ENCODE measurements at places on chromosomes 13 and 19.
A peak's percentile ranks its signal among the peaks of the same experiment; 100 is the strongest.

DNA sequence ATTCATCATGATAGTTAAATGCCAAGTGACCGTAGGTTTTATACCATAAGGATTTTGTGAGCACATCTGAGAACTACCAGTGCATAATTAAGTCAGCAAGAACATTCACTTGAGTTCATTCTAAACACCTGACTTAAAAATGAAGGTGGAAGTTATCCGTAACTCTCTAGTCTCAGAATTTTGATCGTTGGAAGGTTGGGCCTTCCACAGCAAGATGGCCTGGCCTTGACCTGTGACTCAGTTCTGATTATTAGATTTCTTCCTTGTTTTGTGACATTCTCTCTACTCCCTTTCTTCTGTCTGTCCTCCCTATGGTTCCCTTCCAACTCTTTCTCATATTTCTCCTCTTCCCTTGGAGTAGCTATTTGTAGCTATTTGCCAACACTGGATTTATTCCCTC, 20.0 kb upstream of the WDFY2 start:
- no peak for DNase-seq

DNA sequence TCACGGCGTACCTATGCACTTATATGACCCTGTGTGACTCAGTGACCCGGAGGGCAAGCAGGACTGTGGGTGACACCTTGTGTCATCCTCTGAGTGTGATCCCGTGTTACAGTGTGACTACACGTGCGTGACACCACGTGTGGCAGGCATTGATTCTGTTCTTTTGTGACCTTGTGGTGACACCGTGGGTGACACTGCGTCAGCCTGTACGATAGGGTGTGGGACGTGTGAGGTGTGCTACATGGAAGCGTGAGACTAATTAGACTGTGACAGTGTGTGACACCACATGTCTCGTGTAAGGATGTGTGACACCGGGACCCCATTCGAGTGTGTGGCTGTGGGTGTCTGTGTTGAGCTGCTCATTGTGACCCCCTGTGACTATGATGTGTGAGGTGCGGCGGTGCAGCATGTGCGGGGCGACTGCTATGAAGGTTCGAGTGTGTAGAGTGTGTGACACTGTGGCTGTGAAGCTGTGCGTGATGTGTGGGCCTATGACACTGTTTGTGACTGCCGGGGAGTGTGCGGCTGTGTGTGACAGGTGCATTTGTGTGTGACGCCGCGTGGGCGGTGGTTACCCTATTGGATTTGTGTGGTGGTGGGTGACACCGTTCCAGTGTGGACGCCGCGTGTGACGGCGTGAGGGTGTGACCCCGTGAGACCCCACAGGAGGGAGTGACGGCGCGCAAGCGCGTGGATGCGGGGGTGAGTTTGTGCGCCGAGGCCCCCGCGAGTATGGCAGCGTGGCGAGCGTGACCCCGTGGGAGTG, 399 bp upstream of the SPTBN4 start:
- DNase-seq, result peak; percentile 81

- no peak for DNase-seq
Observed at GRCh38 chr19:15126131-15126910, 19.1 kb downstream of the SYDE1 start.

GRCh38 chr13:26168237-26168814, 53.8 kb downstream of the RNF6 start:
- DNase-seq, result no peak

GRCh38 chr13:90719461-90719860, 628.0 kb upstream of the MIR17HG start:
- no peak for DNase-seq

GRCh38 chr13:41065078-41065477, 3.8 kb downstream of the WBP4 start:
- no peak for DNase-seq

DNA sequence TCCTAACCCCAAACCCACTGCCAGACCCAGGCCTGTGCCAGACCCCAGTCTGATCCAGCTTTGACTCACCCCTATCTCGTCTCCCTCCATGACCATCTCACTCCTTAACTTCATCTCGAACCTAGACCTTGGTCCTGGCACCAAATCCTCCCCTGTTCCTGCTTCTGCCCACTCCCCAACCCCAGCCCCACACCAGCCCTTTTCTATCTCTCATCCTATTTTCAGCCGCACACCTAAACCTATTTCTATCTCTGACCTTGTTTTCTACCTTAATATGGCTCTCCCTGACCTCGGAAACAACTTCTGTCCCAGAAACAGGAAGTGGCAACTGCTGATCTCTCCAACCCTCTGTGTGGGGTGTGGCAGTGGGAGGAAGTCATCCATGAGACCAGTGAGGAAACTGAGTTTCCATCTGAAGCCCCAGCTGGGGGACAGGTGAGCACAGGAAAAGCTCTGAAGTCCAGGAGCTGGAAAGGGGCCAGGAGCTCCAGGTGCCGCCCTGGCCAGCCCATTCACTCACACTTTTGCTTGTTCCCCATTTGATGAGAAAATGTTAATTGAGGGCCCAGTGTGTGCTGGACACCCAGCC, 13.7 kb downstream of the PTH2 start:
- no peak for DNase-seq

DNA sequence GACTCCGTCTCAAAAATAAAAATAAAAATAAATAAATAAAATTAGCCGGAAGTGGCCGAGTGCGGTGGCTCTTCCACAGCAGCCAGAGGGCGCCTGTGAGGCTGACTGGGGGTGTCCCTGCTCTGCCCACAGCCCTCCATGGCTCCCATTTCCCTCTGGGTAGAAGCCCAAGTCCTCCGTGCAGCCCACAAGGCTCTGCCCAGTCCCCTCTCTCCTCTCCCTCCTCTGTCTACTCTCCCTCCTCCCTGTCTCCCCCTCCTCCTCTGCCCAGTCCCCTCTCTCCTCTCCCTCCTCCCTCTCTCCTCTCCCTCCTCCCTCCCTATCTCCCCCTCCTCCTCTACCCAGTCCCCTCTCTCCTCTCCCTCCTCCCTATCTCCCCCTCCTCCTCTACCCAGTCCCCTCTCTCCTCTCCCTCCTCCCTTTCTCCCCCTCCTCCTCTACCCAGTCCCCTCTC, 20.4 kb downstream of the MISP start:
- no peak for DNase-seq

GRCh38 chr19:45249261-45250033, 1.6 kb upstream of the MARK4 start:
- no peak for DNase-seq

DNA sequence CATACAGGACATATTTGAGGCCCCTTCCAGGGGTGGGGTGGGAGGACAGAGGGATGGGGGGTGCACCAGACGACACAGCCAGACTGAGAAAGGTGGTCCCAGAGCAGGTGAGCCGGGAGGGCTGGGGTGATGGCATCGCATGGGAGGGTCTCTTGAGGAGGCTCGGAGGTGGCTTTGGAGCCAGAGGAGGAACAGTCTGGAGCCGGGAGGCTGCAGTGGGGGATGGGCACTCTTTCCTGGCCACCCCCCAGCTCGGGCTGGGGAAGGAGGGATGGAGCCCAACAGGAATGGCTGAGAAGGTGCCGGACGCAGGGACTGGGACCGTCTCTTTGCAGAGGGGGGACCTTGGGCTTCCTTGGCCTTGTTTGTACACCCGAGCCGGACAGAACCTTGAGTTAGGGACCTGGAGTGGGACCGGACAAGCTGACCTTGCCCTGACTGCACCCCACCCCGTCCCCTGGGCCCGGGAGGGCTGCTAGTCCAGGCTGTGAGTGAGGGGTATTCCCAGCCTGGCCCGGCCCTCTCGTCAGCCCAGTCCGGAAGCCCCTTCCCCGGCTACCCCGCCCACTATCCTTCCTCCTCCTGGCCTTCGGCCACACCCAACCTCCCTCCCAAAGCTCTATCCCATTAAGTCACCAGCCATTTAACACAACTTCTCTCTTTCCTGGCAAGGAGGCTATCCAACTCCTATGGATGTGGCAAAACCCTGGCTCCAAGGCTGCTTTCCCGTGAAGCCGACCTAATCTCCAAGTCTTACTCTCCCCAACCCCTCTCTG, 816 bp upstream of the TBXA2R start:
- DNase-seq, result no peak

DNA sequence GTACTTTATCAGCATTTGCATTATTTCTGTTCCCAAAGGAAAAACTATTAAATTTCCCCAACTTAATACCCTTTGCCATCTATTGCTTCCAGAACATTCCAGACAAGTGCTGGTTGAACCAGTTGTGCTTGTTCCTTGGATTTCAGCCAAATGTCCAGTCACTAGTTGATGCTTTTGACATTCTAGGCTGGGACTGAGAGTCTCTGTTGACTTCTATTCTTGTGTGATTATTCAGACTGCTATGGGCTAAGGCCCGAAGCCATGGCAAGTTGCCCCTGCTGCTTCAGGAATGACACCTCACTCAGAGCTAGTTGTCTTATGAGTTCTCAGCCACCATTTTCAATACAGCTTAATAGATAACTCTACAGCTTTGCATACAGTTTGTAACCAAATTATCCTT, 458.1 kb upstream of the ARGLU1 start:
- DNase-seq, result no peak

- DNase-seq, result no peak
Observed at GRCh38 chr19:56360841-56361240, 32.5 kb downstream of the ZNF582 start.

DNA sequence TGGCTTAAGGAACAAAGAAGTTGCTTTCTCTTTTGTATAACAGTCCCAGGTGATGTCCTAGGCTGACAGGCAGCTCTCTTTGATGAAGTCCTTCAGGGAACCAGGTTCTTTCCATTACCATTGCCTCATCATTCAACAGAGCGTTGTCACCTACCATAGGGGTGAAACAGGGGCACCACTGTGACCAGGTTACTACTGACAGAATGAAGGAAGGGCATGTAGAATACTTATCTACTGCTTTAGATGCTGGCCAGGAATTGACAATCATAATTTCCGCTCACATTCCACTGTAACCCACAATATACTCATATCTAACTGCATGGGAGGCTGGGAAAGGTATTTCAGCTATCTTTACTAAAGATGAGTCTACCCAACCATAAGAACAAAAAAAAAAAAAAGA, 148.0 kb upstream of the FNDC3A start:
- DNase-seq, result no peak

GRCh38 chr19:5232798-5233505, 107.7 kb downstream of the PTPRS start:
- no peak for DNase-seq

DNA sequence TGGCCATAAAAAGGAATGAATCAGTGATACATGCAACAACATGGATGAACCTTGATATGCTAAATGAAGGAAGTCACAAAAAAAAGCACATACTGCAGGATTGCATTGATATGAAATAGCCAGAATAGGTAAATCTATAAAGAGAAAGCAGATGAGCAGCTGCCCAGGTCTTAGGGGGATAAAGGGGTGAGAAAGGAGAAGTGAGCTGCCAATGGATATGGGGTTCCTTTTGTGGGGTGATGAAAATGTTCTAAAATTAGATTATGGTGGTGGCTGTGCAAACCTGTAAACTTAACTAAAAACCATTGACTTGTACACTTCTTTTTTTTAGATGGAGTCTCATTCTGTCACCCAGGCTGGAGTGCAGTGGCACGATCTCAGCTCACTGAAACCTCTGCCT, 12.1 kb downstream of the HAS1 start:
- DNase-seq, result no peak

- DNase-seq, result no peak
Observed at GRCh38 chr19:33456845-33457220, 64.8 kb downstream of the PEPD start.

DNA sequence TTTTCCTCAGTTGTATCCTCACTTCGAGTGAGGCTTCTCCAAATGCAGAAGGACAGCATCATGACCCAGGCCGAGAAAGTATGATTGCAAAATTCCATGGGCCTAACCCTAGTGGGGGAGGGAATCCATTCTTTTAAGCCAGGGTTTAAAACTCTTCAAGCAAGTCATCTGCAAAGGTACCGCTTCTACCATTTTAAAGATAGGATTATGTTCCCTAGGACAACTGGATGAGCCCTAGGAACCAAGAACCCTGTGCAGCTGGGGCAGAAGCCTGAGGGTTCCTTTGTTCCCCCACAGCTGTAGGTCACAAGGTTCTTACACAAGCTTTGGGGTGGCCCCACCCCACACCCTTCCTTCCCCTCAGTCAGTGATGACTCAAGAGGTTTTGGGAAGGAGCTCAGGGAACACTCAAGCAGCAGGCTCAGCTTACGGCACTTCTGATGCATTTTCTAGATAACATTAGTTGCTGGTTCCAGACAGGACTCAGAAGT, 13.5 kb downstream of the ARL11 start:
- DNase-seq, result no peak

DNA sequence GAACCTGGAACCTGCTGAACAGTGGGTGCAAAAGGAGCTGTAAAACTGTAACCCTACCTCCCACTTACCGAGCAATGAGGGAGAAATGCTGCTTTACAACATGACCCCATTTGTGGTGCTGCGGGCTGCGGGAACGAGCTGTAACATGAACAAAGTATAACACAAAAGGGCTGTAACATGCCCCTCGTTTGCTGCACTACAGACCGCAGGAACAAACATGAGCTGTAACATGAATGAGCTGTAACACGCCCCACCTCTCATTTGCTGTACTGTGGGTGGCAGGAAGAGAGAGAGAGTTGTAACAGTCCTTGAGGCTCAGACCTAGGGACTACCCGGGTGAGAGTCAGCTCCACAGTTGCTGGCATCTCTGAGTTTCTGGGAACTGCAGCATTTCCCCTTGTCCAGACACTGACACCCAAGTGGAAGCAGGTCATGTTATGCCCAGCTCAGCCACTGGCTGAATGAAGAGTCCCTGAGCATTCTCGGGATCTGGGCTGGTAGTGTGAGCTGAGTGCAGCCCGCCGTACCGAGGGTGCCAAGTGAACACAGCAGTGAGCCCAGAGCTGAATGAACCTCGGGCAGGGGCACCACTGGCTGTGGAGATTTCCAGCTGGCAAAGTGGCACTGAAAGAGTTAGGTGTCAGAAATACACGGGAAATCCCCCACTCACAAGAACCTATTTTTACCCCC, 1385.3 kb upstream of the SPRY2 start:
- DNase-seq, result no peak

GRCh38 chr19:18650021-18650390, 13.2 kb downstream of the KLHL26 start:
- no peak for DNase-seq

GRCh38 chr19:39405958-39406655, 540 bp upstream of the ZFP36 start:
- peak; percentile 90 for DNase-seq

- no peak for DNase-seq
Observed at GRCh38 chr13:38321654-38322053, 28.0 kb upstream of the UFM1 start.

DNA sequence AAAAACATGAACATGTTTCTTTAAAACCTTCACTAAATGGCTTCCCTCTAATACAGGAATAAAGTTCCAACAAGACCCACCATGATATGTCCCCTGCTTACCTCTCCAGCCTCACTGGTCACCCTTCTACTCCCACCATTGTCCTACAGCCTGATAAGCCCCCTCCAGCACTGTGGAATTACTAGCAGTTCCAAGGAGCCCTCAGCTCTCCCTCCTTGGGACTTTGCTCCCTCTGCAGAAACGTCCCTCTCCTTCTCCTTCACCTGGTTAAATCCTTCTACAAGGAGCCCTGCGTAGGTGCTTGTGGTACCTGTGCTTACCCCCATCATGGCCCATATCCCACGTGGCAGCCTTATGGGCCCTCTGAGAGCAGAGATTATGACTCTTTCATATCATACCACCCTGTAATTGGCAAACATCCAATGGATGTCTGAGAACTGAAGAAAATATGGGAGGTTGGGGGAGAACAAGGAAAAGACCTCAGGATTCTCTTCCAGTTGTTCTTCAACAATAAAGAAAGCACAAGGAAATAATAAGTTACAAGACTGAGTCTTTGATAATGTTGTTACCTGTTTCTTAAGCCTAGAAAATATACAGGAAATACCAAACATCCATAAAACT, 26.1 kb upstream of the DOCK9 start:
- DNase-seq, result no peak

Measured in activated CD4-positive, alpha-beta T cell treated with anti-CD3 and anti-CD28 coated beads, Interleukin-2, amount 50 U/mL, for 4 hours (primary cell).